Breast epithelium (tissue), 4 donors: ENCODE measurements at places on chromosomes 3 and 15.
A peak's percentile ranks its signal among the peaks of the same experiment; 100 is the strongest.

GRCh38 chr15:89019436-89019835, 68.8 kb upstream of the ABHD2 start:
- no peaks in the 10 kb centered on the region for H3K27me3 ChIP-seq
- no peak for DNase-seq
- H3K27ac ChIP-seq, result peak overlapping the region; percentile 85
- no peaks in the 10 kb centered on the region for H3K4me1 ChIP-seq

GRCh38 chr15:41507820-41508290, 5.8 kb downstream of the LTK start:
- no peak overlapping the region for H3K4me3 ChIP-seq
- peaks cover 8% of the 10 kb centered on the region for H3K4me1 ChIP-seq
- no peak overlapping the region for H3K27ac ChIP-seq
- DNase-seq, result peak; percentile 90

GRCh38 chr15:69153046-69153445, 7.4 kb upstream of the GLCE start:
- no peaks in the 10 kb centered on the region for H3K36me3 ChIP-seq
- no peak overlapping the region for H3K4me3 ChIP-seq
- H3K4me1 ChIP-seq, result no peaks in the 10 kb centered on the region
- no peak overlapping the region for H3K27ac ChIP-seq
- H3K27me3 ChIP-seq, result no peaks in the 10 kb centered on the region

GRCh38 chr3:194275721-194276120, 75.4 kb downstream of the CPN2 start:
- peak overlapping the region; percentile 93 for H3K27ac ChIP-seq
- no peak overlapping the region for H3K4me3 ChIP-seq
- no peaks in the 10 kb centered on the region for H3K36me3 ChIP-seq

DNA sequence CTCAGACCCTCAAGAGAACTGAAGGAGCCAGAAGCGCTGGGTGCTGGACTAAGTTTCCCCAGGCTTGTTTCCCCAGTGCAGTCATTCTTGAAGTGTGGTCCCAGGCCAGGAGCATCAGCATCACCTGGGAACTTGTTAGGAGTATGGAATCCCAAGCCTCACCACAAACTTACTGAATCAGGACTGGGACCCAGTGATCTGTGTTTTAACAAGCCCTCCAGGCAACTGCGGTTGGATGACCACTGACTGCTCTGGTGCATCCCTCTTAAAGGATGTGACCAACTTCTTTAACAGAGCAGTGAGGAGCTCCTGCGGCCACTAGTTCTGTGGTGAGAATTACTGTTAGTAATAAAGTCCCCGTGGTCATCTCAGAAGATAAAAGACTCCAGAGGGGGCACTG, 62.4 kb upstream of the DAZL start:
- H3K4me3 ChIP-seq, result no peak overlapping the region
- no peaks in the 10 kb centered on the region for H3K27me3 ChIP-seq
- DNase-seq, result no peak
- no peak overlapping the region for H3K27ac ChIP-seq
- H3K4me1 ChIP-seq, result no peaks in the 10 kb centered on the region
- no peaks in the 10 kb centered on the region for H3K36me3 ChIP-seq

DNA sequence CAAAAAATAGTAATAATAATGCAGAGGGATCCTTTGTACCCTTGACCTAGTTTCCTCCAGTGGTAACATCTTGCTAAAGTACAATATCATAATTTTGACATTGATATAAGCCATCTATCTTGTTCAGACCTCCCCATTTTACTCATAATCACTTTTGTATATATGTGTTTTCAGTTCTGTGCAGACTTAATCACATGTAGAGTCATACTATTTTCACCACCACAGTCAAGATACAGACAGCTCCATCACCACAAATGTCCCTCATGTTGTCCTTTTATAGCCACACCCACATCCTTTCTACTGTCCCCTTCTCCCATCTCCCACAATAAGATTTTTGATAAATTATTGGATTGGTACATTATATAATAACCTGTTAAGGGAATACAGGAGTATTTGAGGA, 25.4 kb downstream of the ZNF609 start:
- H3K36me3 ChIP-seq, result no peaks in the 10 kb centered on the region
- no peak overlapping the region for H3K27ac ChIP-seq
- no peak overlapping the region for H3K4me3 ChIP-seq
- no peaks in the 10 kb centered on the region for H3K4me1 ChIP-seq

DNA sequence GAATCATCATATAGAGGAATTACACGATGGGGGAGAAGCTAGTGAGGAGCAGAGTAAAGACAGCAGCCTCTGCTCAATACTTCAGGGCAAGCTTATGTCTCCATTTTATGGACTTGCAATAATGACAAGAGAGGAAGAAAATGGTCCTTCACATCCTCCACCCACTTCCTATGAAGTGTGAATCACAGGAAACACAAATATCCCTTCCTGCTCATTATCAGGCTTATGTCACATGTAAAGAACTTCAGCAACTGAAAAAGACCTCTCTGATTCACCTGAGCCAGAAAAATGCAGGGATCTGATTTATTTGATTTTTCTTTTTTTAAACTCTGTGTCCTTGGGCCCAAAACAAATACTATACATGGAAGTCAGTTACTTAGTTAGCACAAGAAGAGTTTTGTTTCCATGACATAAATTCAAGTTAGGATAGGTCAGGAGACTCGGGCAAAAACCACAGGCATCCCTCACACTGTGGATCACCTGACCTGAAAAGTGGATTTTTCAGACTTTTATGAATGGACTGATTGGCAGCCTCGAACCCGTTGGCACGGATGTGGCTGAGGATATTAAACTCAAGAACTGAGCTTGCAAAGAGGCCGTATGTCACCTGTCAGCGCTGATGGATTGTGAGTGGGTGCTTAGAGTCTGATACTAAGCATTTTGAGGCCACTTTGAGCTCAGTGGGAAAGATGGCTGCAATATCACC, 620.8 kb upstream of the MDFIC2 start:
- DNase-seq, result no peak
- no peaks in the 10 kb centered on the region for H3K27me3 ChIP-seq
- H3K27ac ChIP-seq, result no peak overlapping the region
- no peak overlapping the region for H3K4me3 ChIP-seq
- H3K36me3 ChIP-seq, result no peaks in the 10 kb centered on the region
- H3K4me1 ChIP-seq, result no peaks in the 10 kb centered on the region

- H3K36me3 ChIP-seq, result no peaks in the 10 kb centered on the region
- no peaks in the 10 kb centered on the region for H3K27me3 ChIP-seq
- no peak for DNase-seq
- no peak overlapping the region for H3K4me3 ChIP-seq
- H3K27ac ChIP-seq, result no peak overlapping the region
Observed at GRCh38 chr3:189404024-189404423, 227.2 kb upstream of the TP63 start.

DNA sequence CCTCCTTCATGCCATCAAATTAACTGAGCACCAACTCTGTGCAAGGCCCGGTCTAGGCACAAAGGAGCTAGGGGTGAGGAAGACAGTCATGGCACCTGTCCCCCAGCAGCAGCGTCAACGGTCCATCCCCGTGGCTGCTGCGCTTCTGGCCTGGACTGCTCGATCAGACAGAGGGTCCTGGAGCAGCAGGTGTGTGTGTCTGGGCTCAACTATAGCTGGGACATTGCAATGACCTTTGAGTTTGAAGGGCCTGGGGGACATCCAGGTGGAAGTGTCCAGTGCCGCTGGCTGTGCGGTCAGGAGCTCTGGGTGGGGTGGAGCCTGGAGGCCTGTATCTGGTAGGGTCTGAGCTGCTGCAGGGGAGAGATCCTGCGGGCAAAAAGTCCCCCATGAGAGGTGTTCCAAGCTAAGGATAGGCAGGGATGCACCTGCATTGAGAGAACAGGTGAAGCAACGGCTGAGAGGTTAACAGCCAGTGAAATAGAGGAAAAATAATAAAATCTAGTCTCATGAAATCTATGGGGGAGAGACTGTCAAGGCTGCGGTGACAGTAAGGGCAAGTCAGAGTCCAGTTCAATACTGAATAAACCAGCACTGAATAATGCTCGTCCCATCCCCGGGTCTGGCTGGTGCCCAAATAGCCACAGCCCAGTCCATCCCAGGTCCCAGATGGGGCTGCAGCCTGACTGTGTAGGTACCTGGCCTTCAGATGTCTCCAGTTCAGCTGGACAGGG, 25.4 kb upstream of the SLC41A3 start:
- DNase-seq, result peak; percentile 41
- H3K27ac ChIP-seq, result no peak overlapping the region
- H3K4me1 ChIP-seq, result no peaks in the 10 kb centered on the region
- no peak overlapping the region for H3K4me3 ChIP-seq
- no peaks in the 10 kb centered on the region for H3K27me3 ChIP-seq

DNA sequence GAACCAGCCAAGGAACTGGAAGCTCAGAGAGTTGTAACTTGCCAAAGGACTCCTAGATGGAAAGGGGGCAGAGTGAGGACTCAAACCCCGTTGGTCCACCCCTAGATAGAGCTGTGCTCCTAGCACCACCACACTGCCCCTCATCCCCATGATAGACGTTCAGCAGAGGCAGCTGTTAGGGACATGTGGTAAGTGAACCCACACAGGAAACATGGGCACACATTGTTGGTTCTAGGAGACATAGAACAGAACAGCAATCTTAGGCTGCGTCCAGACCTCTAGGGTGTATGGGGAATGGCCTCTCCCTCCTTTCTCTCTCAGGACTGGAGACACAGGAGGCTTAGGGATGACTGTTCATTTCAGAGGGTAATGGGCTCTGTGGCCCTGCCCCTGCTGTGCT, 102.7 kb downstream of the ANP32A start:
- no peaks in the 10 kb centered on the region for H3K4me1 ChIP-seq
- H3K36me3 ChIP-seq, result no peaks in the 10 kb centered on the region
- H3K27me3 ChIP-seq, result no peaks in the 10 kb centered on the region

DNA sequence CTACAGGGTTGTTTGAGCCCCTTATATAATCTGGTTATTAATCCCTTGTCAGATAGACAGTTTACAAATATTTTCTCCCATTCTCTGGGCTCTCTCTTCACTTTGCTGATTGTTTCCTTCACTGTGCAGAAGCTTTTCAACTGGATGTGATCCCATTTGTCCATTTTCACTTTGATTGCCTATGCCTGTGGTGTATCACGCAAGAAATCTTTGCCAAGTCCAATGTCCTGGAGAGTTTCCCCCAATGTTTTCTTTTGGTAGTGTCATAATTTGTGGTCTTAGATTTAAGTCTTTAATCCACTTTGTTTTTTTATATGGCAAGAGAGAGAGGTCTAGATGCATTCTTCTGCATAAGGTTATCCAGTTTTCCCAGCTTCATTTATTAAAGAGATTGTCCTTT, 40.7 kb downstream of the XXYLT1 start:
- H3K27ac ChIP-seq, result no peak overlapping the region
- no peak overlapping the region for H3K4me3 ChIP-seq
- no peak for DNase-seq
- no peaks in the 10 kb centered on the region for H3K4me1 ChIP-seq

- H3K27ac ChIP-seq, result no peak overlapping the region
- no peaks in the 10 kb centered on the region for H3K4me1 ChIP-seq
- no peak for DNase-seq
- no peaks in the 10 kb centered on the region for H3K27me3 ChIP-seq
- H3K4me3 ChIP-seq, result no peak overlapping the region
- no peaks in the 10 kb centered on the region for H3K36me3 ChIP-seq
Observed at GRCh38 chr3:195015021-195015420, 255.9 kb downstream of the XXYLT1 start.

DNA sequence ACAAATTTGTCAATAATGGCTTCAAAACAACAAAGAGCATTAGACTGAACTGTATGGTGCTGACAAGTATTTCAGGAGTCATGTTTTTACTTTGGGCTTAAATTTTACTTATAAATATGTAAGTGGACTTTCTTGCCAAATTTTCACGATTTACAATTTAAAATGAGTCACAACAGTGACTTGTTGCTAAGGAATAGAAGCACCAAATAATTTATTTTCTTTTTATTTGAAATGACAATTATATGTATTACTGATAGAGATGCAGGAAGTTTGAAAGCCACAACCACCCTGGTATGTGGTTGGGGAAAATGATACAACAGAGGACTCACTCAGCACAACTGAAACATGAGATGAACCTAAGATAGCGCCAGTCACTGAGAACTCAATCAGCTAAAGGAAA, 90.3 kb downstream of the FMN1 start:
- no peak for DNase-seq
- H3K27ac ChIP-seq, result no peak overlapping the region
- no peaks in the 10 kb centered on the region for H3K36me3 ChIP-seq
- no peak overlapping the region for H3K4me3 ChIP-seq
- no peaks in the 10 kb centered on the region for H3K4me1 ChIP-seq
